Naive thymus-derived CD8-positive, alpha-beta T cell (primary cell): ENCODE measurements at places on chromosomes 2 and 18. TPM values are rescaled to one million over a fixed set of nuclear protein-coding genes. Genes with fewer than 3 reads are reported as not detected.
A peak's percentile ranks its signal among the peaks of the same experiment; 100 is the strongest.

- no peak for DNase-seq
Measured at GRCh38 chr2:216596980-216597509, 36.2 kb upstream of the IGFBP2 start.

- no peak for DNase-seq
Measured at GRCh38 chr2:8528863-8529262, 153.0 kb upstream of the ID2 start.

Gene IL1R2
- total RNA-seq = not detected

DNA sequence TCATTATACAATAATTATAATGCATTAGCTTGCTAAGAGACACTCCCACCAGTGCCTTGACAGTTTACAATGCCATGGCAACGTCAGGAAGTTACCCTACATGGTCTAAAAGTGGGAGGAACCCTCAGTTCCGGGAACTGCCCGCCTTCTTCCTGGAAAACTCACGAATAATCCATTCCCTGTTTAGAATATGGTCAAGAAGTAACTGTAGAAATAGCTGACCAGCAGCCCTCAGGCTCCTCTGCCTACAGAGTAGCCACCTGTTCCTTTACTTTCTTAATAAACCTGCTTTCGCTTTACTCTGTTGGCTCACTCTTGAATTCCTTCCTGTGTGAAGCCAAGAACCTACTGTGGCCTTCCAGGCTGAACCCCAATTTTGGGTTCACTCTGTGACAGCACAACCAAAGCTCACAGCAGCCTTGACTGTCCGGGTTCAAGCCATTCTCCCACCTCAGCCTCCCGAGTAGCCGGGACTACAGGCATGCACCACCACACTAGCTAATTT lies 20.0 kb upstream of the PTPN2 start:
- DNase-seq = no peak

Gene SERPINB3
- total RNA-seq = not detected

- DNase-seq = no peak
Measured at GRCh38 chr2:98751748-98752147, 20.8 kb upstream of the MGAT4A start.

DNA sequence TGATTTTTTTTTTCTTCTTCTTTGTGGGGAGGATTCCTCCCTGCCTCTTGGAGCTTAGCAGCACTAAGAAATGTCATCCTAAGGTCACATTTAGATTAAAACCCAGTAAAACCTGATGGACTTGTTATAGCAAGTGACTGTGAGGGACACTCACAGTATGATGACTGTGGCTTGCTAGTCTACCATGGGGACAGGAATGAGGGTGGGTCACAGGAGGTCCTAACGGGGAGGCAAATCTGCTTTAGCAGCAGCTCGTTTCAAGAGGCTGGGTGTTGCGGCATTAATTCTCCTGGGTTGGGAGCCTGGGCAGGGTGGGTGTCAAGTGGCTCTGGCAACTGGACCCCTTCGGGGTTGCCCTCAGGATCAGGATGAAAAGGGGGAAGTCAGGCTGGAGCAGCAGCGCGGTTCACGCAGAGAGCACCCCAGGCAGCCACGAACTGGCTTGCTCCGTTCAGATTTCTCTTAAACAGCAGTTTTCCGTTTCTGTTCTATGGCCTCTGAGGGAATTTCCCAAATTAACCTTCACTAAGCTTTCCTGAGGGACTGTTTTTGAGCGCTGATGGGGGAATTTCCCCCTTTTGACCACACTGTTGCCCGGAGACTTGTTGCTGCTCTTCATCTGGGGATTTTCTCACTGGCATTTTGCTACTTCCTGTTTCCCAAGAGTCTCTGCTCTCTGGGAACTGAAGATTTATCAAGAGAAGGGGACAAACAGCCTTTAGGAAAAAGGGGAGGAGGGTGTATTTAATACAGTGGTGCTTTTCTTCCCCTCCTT lies 59.8 kb upstream of the PELI1 start:
- peak; percentile 36 for DNase-seq

- no peak for DNase-seq
Measured at GRCh38 chr2:186503827-186504606, 18.0 kb downstream of the ZC3H15 start.

DNA sequence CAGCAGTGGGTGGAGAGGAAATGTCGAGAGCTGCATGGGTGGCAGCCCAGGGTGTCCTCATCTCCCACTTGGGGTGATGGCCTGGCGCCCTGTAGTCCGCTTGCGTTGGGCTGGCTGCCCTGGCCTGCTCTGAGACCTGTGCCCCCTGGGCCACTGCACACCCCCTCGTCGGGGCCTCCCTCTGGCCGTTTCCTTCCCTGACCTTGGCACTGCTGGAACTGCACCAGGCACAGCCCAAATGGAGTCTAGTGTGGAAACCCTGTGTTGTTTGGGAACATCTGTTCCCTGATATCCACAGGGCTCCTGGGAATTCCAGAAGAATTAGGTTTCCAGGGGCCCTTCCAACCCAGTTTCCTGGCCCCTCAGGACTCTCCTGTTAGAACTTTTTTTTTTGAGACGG lies 13.9 kb downstream of the EFHD1 start:
- no peak for DNase-seq

DNA sequence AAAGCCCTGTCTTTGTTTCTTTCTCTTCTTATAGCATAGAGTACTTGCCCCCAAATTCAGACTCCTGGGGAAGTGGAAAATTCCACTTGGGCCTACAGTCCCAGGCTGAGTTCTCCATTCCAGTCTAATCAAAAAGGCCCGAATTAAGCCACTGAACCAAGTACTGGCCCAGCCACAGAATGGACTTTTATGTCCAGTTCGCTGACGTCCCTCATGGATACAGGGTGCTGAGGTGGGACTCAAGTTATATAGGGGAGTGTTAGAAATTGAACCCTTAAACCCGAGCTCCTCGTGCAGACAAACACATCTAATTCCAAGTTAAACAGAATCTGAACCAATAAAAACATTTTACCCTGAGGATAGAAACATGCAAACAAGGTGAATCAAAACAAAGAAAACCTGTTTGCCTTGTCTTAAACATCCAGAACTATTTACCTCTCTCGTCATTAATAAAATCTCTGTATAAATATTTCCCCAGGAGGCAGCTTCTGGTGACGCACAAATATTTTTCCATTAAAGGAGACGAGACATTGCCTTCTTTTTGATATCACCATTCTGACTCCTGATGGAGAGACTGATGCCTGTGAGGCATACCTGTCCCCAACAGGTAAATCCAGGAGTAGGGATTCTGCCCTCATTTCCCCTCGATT lies 136.8 kb upstream of the ARL4C start:
- no peak for DNase-seq

Gene APCDD1
- not detected for total RNA-seq

- DNase-seq = no peak
Measured at GRCh38 chr2:156189584-156189983, 142.9 kb downstream of the NR4A2 start.

DNA sequence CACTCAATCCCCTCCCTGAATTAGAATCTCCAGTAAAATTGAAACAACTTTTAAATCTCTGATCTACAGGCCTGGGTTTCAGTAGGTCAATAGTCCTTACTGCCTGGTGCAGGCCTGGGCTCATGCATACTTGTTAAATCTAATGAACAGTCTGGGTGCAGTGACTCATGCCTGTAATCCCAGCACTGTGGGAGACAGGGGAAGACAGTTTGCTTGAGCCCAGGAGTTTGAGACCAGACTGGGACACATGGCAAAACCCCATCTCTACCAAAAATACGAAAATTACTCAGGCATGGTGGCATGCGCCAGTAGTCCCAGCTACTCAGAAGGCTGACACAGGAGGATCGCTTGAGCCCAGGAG lies 94.7 kb upstream of the SP3 start:
- no peak for DNase-seq

DNA sequence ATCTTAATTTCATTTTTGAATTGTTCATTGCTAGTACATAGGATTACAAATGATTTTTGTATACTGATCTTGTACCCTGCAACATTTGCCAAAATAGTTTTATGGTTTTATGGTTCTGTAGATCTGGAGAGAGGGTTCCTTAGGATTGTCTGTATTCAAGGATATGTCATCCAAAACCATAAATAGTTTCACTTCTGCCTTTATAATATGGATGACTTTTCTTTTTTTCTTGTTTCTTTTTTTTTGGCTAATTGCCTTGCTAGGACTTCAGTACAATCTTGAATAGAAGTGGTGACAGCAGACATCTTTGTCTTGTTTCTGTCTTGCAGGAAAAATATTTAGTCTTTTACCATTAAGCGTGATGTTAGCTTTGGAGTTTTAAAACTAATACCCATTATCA lies 383.9 kb upstream of the HS6ST1 start:
- DNase-seq = no peak

GRCh38 chr2:136319651-136320050 lies 201.7 kb upstream of the CXCR4 start:
- DNase-seq = no peak
